Stimulated activated CD4-positive, alpha-beta T cell treated with anti-CD3 and anti-CD28 coated beads, Interleukin-2, amount 100 ng/mL, for 4 hours (primary cell): ENCODE measurements at places on chromosomes 4 and X.

DNA sequence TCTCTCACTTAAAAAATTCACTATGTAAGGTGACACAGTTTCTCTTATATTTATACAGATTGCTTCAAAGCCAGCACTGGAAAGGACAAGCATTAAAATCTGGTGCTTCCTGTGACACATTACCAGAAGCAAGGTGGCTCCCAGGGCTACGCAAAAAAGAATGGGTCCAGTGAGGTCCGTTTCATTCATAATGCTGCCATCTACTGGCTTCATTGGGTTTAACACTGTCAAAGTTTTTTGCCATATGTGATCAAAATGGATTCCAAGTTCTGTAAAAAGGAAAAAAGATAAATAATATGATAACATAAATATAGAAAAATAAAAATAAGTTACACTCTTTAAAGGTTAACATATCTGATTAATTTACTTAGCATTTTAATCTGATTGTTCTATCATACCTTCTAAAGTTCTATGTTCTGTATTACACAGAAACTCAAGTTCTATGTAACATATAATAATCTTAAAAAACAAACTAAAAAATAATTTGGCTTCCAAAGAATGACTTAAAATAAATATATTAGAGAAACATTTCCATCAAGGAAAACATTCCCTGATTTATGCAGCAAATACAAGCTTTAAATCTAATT is 22.1 kb downstream of the YIPF7 start:
- peak; percentile 10 for DNase-seq

DNA sequence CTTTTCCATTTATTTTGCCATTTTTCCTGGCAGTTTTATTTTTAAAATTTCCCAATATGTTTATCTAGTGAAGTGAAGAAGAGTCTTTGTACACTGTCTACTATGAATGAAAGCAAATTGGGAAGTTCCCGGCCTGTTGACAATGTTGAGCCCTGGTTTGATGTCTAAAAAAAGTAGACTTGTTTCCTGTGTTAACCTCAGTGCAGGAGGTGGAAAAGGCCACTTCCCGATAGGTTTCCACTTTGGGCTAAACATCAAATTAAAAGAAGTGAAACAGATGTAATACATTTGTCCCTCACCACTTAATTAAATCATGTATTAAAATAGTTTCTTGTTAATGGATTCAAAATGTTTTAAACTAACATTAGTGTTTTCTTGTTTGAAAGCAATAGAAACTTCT is 30.0 kb downstream of the BBS12 start:
- DNase-seq: no peak

DNA sequence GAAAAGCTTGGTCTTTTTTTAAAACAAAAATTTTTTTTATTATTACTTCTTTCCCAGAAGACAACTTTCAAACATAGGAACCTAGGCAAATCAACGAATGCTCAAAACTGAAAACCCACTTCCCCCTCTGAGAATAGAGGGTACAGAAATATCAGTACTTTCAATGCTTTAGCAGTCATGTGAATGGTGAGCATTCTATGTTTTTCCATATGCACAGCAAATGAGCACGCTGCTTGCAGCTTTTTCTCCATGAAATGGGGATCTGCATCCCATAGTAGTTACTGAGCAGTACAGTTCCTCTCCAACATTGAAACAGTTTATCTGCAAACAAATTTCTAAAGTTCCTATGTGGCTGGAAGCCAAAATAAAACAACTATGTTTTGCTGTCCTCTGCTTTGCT is 108.4 kb upstream of the BMP2K start:
- no peak for DNase-seq

DNA sequence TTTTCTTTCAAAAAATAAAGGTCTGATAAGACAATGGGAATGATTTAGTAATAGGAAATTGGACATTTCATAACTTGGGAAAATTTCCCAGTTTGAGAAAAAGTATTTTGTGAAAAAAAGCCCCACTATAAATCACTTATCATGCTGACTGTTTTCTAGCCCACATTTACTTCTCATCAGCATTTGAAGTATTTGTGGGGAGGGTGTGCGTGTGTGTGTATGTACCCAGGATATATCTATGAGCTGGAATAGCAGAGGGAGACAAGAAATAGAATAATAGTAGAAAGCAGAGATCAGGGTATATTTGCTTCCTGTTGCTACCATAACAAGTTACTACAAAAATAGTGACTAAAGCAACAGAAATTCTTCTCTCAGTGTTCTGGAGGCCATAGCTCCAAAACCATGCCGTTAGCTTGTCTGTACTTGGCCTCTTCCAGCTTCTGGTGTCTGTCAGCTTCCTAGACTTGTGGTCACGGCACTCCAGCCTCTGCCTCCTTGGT is 139.8 kb downstream of the PTTG2 start:
- no peak for DNase-seq

DNA sequence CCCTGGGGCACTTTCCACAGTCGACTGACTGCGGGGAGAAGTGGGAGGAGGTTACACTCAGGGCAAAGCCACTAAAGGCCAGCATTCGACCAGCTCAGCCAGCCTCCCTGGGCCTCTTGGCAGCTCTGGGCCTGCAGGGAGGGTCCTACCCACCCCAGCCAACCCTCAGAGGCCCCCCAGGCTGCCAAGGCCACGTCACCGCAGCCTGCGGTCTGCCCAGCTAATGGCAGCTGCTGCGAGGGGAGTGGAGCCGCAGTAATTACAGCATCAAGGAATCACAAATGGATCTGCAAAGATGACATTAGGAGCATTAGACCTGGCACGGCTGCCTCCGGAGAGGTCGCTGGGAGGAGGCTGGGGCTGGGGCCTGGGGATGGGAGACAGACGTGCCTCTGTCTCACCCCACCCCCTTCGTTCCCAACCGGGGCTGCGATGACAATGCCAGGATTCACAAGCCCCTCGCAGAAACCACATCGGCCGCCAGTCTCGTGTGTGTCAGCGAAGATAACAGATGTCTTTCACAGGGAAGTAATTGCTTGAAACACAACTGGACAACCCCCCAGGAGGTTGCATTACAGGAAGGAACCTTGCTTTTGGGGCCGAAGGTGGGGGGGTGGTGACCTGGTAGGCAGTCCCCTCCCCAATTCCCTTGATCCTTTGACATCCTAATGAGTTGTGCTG is 367.6 kb downstream of the BCOR start:
- no peak for DNase-seq

DNA sequence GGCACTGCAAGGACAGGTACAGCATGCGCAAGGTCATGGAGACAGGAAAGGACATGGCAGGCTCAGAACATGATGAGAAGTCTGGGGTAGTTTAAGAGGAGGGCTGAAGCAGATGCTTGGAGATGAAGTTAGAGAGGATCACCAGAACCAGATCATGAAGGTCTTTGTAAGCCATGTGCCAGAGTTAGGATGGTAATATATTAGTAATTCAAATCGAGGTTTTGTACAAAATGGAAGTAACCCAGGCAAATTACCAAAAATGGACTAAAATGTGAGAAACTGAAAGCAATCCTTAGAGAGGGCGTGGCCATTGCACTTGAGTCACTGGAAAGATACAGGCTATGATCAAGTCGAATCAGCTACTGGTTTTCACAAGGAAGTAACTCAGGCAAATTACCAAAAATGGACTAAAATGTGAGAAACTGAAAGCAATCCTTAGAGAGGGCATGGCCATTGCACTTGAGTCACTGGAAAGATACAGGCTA is 13.5 kb downstream of the RXFP1 start:
- no peak for DNase-seq

GRCh38 chr4:24209906-24210305 is 320.1 kb upstream of the PPARGC1A start:
- no peak for DNase-seq

GRCh38 chr4:3634894-3635820 is 102.9 kb upstream of the LRPAP1 start:
- DNase-seq: no peak

GRCh38 chr4:109548655-109549054 is 11.4 kb upstream of the MCUB start:
- DNase-seq: peak; percentile 16

GRCh38 chr4:14596437-14596836 is 405.8 kb upstream of the CPEB2 start:
- DNase-seq: no peak

DNA sequence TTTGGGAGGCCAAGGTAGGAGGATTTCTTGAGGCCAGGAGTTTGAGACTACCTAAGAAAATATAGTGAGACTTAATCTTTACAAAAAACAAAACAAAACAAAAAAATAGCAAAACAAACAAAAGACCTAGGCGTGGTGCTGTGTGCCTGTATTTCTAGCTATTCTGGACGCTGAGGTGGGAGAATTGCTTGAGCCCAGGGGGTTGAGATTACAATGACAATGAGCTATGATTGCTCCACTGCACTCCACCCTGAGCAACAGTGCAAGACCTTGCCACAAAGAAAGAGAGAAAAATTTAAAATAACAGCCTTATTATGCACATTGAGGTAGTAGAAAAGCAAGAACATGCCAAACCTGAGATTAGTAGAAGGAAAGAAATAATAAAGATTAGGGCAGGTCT is 657.7 kb downstream of the PDHA2 start:
- DNase-seq: no peak
